Activated naive CD8-positive, alpha-beta T cell treated with anti-CD3 and anti-CD28 coated beads, Interleukin-2, amount 10 ng/mL, durations not matched to agents 7 days and 5 days (primary cell): ENCODE measurements at places on chromosomes 1 and 21.
A peak's percentile ranks its signal among the peaks of the same experiment; 100 is the strongest.

DNA sequence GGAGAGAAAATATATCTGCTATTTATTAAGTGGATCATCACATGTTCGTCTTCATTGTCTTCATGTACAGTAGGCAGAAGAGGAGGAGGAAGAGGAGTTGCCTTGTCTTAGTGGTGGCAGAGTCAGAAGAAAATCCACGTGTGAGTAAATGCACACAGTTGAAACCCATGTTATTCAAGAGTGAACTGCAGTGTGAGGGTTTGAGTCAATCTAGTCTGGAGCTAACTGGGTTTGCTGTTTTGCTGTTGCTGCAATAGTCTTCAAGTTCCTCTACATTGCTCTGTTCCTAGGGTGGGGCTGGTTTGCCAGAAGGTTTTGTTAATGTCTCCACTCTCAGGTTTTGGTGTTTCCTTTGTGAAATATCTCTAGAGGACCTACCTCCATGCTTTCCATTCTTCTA is 3.1 kb upstream of the CD1A start:
- H3K4me3 ChIP-seq: no peak overlapping the region
- H3K36me3 ChIP-seq: no peaks in the 10 kb centered on the region
- H3K27me3 ChIP-seq: peaks cover 39% of the 10 kb centered on the region
- peaks cover 19% of the 10 kb centered on the region for H3K4me1 ChIP-seq

- no peak overlapping the region for H3K27ac ChIP-seq
- H3K4me3 ChIP-seq: no peak overlapping the region
- peaks cover 94% of the 10 kb centered on the region for H3K36me3 ChIP-seq
Observed at GRCh38 chr1:247204177-247204647, 32.4 kb upstream of the ZNF124 start.

GRCh38 chr1:51303751-51304251 is 26.6 kb downstream of the TTC39A start:
- H3K27ac ChIP-seq: peak overlapping the region; percentile 45
- peaks cover 12% of the 10 kb centered on the region for H3K4me1 ChIP-seq
- no peak overlapping the region for H3K4me3 ChIP-seq
- H3K36me3 ChIP-seq: peaks cover 1% of the 10 kb centered on the region
- no peaks in the 10 kb centered on the region for H3K27me3 ChIP-seq
- DNase-seq: no peak

GRCh38 chr1:45620588-45621500 is 3.0 kb downstream of the CCDC17 start:
- no peaks in the 10 kb centered on the region for H3K27me3 ChIP-seq
- H3K4me3 ChIP-seq: no peak overlapping the region
- H3K27ac ChIP-seq: peak overlapping the region; percentile 64
- H3K36me3 ChIP-seq: peaks cover 23% of the 10 kb centered on the region
- no peaks in the 10 kb centered on the region for H3K4me1 ChIP-seq

- no peak for DNase-seq
- no peak overlapping the region for H3K27ac ChIP-seq
- no peak overlapping the region for H3K4me3 ChIP-seq
- H3K36me3 ChIP-seq: peaks cover 14% of the 10 kb centered on the region
- peaks cover 21% of the 10 kb centered on the region for H3K27me3 ChIP-seq
Observed at GRCh38 chr1:84870591-84870990, 22.4 kb downstream of the LPAR3 start.

- peaks cover 2% of the 10 kb centered on the region for H3K4me1 ChIP-seq
- no peaks in the 10 kb centered on the region for H3K27me3 ChIP-seq
- no peak overlapping the region for H3K4me3 ChIP-seq
- peaks cover 43% of the 10 kb centered on the region for H3K36me3 ChIP-seq
- DNase-seq: no peak
- no peak overlapping the region for H3K27ac ChIP-seq
Observed at GRCh38 chr1:156551066-156551643, 21.2 kb downstream of the IQGAP3 start.

DNA sequence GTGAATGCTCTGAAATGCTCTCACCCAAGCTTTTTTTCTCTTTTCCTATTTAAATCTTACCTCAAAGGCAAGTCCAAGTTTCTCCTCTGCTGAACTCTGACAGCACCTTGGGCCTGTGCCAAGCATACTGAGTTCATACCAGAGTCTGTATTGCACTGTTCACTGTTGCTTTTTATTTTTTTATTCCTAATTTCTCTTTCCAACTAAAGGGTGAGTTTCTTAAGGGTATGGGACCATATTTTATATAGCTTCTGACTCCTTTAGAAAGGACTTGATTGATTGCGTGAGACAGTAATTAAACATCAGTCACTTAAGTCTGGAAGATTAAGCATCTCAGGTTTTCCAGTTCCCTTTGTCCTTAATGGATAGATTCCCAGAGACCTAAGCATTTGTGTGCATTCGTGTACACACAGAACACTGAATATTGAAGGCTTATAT is 69.9 kb downstream of the CACHD1 start:
- no peak for DNase-seq
- H3K27ac ChIP-seq: no peak overlapping the region
- H3K27me3 ChIP-seq: peaks cover 3% of the 10 kb centered on the region
- peaks cover 33% of the 10 kb centered on the region for H3K4me1 ChIP-seq
- H3K36me3 ChIP-seq: peaks cover 2% of the 10 kb centered on the region

GRCh38 chr1:58545591-58546519 is 671 bp downstream of the OMA1 start:
- peaks cover 15% of the 10 kb centered on the region for H3K4me1 ChIP-seq
- H3K36me3 ChIP-seq: no peaks in the 10 kb centered on the region
- peak; percentile 79 for DNase-seq
- peak overlapping the region; percentile 89 for H3K4me3 ChIP-seq

DNA sequence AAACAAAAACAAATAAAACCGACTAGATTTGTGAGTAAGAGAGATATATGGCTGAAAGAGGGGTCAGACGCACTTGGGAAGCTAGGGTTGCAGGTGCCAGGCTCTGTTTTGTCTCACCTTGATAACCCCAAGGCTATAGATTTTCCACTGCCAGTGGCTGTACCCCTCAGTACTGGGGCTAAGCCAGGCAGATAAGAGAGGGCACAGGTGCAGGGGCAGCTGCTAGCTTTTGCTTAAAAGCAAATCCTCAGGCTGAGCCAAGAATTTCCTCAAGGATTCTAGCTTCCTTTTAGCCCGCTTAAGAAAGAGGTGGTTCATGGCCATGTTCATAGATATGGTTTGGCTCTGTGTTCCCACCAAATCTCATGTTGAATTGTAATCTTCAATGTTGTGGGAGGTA is 57.9 kb downstream of the OVGP1 start:
- no peaks in the 10 kb centered on the region for H3K4me1 ChIP-seq
- H3K27ac ChIP-seq: no peak overlapping the region
- H3K27me3 ChIP-seq: peaks cover 45% of the 10 kb centered on the region
- DNase-seq: no peak

DNA sequence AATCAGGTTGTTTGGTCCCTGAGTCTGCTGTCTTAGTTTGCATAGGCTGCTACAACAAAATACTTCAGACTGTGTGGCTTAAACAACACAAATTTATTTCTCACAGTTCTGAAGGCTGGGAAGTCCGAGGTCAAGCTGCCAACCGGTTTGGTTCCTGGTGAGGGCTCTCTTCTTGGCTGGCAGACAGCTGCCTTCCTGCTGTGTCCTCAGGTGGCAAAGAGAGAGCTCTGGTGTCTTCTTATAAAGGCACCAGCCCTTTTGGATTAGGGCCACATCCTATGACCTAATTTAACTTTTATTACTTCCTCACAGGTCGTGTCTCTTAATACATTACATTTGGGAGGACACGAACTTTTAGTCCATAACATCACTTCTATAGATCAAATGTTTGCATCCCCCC is 89.6 kb upstream of the CD34 start:
- DNase-seq: no peak
- H3K27ac ChIP-seq: no peak overlapping the region

GRCh38 chr1:156347331-156347730 is 9.0 kb downstream of the TSACC start:
- peaks cover 36% of the 10 kb centered on the region for H3K27me3 ChIP-seq
- no peak overlapping the region for H3K27ac ChIP-seq
- no peak for DNase-seq
- no peak overlapping the region for H3K4me3 ChIP-seq

DNA sequence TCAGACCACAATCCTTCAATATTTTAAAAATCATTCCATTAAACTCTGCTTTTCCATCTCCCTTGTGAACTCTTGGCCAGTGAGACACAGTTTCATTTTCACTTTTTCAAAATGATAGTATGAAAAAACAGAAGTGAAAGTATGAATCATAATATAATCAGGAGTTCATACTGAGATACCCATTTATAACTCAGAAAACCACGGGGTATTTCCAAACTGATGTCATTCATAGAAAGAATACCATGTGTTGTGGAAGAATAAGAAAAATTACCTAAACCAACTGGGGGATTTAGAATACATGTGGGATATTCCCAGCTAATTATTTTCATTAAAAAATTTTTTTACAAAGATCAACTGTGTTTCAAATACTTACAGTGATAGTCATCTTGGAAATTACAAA is 149.9 kb downstream of the MRPL39 start:
- no peak for DNase-seq
- peaks cover 12% of the 10 kb centered on the region for H3K36me3 ChIP-seq
- H3K27me3 ChIP-seq: no peaks in the 10 kb centered on the region
- H3K4me3 ChIP-seq: peak overlapping the region; percentile 92

GRCh38 chr1:41591891-41592290 is 107.4 kb upstream of the EDN2 start:
- no peak for DNase-seq
- peaks cover 8% of the 10 kb centered on the region for H3K36me3 ChIP-seq
- H3K27ac ChIP-seq: no peak overlapping the region
- H3K27me3 ChIP-seq: no peaks in the 10 kb centered on the region

GRCh38 chr1:164637461-164638375 is 78.7 kb downstream of the PBX1 start:
- no peaks in the 10 kb centered on the region for H3K4me1 ChIP-seq
- H3K27ac ChIP-seq: no peak overlapping the region
- no peaks in the 10 kb centered on the region for H3K27me3 ChIP-seq
- no peaks in the 10 kb centered on the region for H3K36me3 ChIP-seq

DNA sequence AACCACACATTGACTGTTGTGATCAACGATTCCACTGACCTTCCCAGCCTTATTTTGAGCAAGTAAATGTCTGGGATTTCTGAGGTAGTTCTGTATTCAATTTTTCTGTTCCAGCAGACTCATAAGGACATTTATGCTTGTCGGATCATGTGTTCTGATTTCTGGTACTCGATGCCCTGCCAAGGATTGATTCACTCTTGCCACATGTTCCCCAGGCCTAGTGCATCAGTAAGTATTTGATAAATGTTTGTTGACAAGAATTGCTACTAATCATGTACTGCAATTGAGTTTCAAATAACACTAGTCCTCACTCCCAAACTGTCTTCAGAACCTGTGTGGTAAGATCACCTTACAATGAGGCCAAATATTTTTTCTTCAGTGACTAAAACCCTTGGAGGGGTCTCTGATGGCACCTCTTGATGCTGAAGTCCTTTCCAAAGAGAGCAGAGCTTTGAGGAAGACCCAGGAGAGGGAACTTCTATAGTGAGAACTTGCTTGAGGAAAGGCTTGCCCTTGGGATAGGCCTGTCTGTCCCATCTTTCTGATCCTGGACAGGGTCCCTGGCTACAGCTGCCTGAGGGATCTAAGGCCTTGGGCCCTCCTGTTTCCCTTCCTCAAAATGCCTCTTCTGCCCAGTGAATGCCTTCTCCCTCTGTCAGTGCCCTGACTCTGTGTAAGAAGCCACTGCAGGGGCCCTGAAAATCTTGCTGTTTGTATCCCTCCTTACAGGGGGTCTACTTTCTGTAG is 115.8 kb upstream of the FAM78B start:
- H3K36me3 ChIP-seq: no peaks in the 10 kb centered on the region
- no peak overlapping the region for H3K27ac ChIP-seq
- no peaks in the 10 kb centered on the region for H3K27me3 ChIP-seq
- no peak overlapping the region for H3K4me3 ChIP-seq
- no peaks in the 10 kb centered on the region for H3K4me1 ChIP-seq

- H3K4me1 ChIP-seq: peaks cover 36% of the 10 kb centered on the region
- peak overlapping the region; percentile 80 for H3K27ac ChIP-seq
- peak overlapping the region; percentile 63 for H3K4me3 ChIP-seq
- H3K27me3 ChIP-seq: no peaks in the 10 kb centered on the region
Observed at GRCh38 chr1:210692796-210693195, 364.1 kb downstream of the HHAT start.

DNA sequence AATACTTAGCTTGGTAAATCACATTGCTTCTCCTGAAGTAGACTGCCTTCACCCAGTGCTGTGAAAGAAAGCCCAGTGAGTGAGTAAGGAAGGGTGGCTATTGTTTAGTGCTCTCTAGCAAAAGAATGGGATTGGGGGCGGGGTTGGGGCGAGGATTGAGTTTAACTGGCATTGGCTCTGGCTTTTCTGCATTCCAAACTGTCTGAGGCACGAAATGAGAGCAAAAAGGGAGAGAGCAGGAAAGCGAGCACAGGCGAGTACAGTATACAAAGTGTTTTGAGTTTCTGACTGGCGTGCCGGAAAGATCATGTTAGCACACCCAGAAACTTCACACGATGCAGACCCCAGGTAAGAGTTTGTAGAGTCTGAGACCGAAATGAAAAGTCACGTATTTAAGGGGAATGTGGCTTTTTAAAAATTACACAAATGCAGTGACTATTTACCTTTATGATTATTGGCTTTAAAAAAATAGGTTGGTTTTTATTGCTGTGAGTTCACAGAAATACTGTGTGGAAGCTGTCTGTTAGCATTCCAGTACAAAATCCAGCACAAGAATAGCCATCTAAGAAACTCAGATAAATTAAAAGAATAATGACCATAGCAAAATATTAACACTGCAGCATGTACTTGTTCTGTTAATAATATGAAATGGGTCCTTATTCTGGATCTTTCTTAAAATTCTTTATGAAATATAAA is 155.4 kb downstream of the CLEC20A start:
- no peaks in the 10 kb centered on the region for H3K4me1 ChIP-seq

- peaks cover 29% of the 10 kb centered on the region for H3K27me3 ChIP-seq
- H3K4me3 ChIP-seq: no peak overlapping the region
- peak; percentile 26 for DNase-seq
- H3K27ac ChIP-seq: no peak overlapping the region
- H3K4me1 ChIP-seq: peaks cover 5% of the 10 kb centered on the region
Observed at GRCh38 chr1:2789986-2790581, 11.4 kb downstream of the TTC34 start.

GRCh38 chr1:23288201-23288600 is 55.9 kb downstream of the HNRNPR start:
- no peaks in the 10 kb centered on the region for H3K4me1 ChIP-seq
- no peak overlapping the region for H3K27ac ChIP-seq
- no peak for DNase-seq
- H3K36me3 ChIP-seq: peaks cover 16% of the 10 kb centered on the region
- H3K4me3 ChIP-seq: no peak overlapping the region

- DNase-seq: no peak
- no peak within 1 kb of the TSS for H3K4me3 ChIP-seq
- H3K4me1 ChIP-seq: peaks cover 7% of the 10 kb centered on the region
- no peak within 1 kb of the TSS for H3K27ac ChIP-seq
Observed at GRCh38 chr1:156618853-156619581, at the start of gene HAPLN2. Gene HAPLN2, plus strand, starts transcription at chr1:156619415. Its CDS starts 4,076 bp downstream, at chr1:156623491.
